Stimulated activated CD4-positive, alpha-beta T cell treated with anti-CD3 and anti-CD28 coated beads, Interleukin-4, amount 100 ng/mL, for 48 hours (primary cell): ENCODE measurements at places on chromosomes 12 and 14.

- no peak for DNase-seq
These were observed 33.3 kb downstream of the ATP2A2 start for GRCh38 chr12:110314308-110314707.

- DNase-seq: no peak
These were observed 33.2 kb downstream of the EGLN3 start for GRCh38 chr14:33917661-33918060.

GRCh38 chr12:99695050-99695449 lies 47.5 kb downstream of the GARIN6 start:
- DNase-seq: no peak

GRCh38 chr14:39956372-39956771 lies 524.1 kb upstream of the FBXO33 start:
- DNase-seq: no peak

DNA sequence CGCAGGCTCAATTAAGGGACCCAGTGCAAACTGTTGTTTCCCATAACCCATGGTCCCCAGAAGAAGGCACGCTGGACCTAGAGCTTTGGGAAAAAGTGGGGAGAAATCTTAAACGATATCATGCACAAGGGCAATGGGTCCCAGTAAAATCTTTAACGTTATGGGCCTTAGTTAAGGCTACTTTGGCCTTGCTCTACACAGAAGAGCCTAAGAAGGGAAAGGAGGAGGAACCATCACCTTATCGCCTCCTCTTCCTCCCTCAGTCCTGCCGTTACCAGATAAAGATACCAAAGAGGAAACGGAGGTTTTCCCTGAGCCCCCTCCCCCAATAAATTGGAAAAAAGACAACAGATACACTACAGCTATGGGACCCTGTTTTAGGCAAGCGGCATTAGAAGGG lies 116.9 kb downstream of the PPHLN1 start:
- DNase-seq: no peak

GRCh38 chr14:99679996-99680395 lies 4.1 kb upstream of the CYP46A1 start:
- DNase-seq: no peak

DNA sequence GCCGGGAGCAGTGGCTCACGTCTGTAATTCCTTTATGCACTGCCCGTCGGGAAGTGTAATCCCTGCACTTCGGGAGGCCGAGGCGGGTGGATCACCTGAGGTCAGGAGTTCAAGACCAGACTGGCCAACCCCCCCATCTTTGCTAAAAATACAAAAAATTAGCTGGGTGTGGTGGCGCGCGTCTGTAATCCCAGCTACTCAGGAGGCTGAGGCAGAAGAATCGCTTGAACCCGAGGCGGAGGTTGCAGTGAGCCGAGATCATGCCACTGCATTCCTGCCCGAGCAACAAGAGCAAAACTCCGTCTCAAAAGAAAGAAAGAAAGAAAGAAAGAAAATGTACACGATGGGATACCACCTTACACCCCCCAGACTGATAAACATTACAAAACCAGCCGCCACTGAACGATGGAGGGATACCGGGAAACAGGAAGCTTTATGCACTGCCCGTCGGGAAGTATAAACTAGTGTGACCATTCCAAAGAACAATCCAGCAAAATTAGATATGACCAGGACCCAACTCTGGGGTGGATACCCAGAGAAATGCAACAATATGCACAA lies 1.1 kb downstream of the ABCD4 start:
- DNase-seq: no peak

DNA sequence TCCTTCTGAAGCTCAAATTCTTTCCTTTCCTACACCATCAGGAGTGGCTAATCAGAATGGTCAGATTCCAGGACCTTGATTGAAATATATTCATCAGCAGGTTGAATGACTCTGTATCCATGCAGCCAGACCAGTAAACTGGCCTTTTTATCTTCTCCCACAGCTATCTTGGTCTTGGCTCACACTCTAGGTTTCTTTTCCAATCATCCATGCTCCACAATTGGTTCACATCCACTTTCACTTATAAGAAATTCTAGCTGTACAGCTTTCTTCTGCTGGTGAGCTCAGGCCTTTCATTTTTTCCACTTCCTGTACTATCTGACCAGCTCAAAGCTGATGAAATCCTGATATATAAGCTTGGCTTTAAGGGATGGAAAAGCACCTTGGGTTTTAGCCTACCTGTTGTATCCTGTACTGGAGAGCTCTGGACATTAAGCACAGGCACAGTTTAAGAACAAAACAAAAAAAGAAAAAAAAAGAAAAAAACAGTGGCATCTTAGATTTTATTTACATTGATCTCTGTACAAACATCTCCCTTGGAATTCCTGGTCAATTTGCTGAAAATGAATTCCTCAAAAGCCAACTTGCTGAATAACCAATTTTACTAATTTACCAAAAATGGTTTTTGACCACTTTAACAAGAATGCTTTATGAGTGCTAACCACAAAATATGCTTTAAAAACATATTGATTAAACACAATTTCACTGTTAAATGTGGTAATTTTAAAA lies 91.6 kb upstream of the PAWR start:
- no peak for DNase-seq

DNA sequence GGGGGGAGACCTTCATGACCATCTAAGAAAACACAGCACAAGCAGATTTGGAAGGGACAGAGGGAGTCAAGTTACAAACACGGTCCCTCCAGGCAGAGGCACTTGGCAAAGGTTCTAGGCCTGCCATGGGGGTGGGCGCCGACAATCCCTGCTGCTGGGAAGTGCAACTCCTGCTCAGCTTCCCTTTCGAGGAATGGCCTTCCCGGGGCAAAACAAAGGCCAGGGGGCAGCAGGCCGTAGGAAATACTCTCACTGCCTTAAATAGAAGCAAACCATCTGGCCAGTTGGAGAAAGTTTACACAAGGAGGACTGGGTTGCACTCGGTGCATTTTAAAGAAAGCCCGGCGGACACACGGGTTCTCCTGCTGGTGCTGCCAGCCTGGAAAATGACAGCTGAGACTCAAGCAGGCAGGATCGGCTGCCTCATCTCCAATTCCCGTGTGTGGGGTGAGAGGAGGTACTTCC lies 65.8 kb downstream of the ITPK1 start:
- no peak for DNase-seq

DNA sequence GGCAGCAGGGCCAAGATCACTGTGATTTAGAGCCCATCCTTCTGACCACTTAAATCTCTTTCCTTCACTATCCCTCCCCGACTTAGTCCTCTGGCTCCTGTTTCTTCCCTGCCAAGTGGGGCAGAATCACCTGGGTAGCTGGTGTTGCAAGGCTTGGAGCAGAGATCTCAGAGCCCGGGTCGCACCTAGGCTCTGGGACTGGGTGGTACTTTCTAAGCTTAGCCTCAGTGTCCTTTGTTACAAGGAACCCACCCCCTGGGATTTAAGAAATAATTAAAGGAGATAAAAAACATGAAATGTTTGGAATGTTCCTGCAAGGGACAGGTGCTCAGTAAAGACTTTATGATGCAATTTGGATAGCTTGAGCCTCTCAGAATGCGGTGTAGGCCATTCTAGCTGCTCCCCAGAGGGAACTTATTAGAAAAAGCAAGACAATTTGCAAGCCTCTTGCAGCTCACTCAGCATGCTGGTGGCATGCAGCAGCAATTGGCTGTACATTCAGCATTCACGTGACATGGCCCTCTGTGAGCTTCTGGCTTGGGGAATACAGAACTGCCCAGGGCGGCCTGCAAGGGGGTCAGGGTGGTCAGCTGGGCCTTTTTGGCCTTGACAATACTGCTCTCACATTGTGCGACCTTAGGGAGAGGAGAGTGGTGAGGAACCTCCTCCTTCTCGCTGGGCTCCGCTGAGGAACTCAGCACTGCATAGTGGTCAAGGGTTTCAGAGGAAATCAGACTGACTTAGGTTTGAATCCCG lies 16.8 kb downstream of the C14orf132 start:
- DNase-seq: no peak

DNA sequence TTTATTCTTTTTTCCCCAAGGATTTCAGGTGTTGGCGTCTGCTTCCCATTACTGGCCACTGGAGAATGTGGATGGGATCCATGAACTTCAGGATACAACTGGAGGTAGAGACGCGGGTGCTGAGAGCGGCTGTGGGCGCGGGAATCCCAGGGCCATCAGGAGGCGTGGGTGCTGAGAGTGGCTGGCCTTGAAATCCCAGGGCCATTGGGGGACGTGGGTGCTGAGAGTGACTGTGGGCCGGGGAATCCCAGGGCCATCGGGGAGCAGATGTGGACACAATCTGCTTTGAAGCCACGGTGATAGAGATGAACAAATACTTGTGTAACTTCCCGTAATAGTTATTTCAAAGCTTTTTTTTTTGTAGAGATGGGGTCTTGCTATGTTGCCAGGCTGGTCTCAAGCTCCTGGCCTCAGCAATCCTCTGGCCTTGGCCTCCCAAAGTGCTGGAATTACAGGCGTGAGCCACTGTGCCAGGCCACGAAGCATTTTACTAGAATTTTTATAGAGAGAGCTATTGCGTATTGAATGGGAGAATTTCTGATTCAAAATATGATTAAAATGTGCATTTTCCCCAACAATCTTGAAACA lies 12.8 kb downstream of the ADGRD1 start:
- DNase-seq: no peak

GRCh38 chr14:51554953-51555352 lies 96.8 kb upstream of the FRMD6 start:
- DNase-seq: no peak

- DNase-seq: no peak
These were observed 136.3 kb upstream of the PLEKHG7 start for GRCh38 chr12:92566448-92567019.

DNA sequence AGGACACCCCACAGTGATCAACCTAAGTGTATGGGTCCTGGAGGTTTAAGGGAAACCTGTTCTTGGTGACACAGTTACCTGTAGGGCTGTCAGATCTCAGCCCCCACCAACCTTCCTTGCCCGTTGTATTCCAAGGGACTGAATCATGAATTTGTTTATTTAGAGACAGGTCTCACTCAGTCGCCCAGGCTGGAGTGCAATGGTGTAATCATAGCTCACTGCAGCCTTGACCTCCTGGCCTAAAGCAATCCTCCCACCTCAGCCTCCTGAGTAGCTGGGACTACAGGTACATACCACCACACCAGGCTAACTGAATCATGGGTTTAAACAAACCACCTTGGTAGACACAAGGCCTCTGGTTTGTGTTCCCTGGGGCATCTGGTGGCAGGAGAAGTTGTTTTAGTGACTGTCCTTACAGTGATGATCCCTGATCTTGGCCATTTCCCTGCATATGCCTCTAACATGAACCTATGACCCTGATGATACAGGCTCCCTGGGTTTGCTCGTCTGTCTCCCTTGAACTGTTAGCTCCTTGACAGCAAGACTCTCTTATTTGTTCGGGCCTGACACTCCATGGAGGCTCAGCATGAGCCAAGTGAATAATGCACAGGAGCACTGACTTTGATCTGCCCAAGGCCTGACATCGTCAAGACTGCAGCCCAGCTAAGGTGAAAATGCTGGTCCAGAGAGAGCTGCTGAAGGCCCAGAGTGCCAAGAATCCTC lies 47.9 kb downstream of the PITPNM2 start:
- DNase-seq: no peak

GRCh38 chr12:55675666-55676065 lies 32.0 kb downstream of the ITGA7 start:
- no peak for DNase-seq

DNA sequence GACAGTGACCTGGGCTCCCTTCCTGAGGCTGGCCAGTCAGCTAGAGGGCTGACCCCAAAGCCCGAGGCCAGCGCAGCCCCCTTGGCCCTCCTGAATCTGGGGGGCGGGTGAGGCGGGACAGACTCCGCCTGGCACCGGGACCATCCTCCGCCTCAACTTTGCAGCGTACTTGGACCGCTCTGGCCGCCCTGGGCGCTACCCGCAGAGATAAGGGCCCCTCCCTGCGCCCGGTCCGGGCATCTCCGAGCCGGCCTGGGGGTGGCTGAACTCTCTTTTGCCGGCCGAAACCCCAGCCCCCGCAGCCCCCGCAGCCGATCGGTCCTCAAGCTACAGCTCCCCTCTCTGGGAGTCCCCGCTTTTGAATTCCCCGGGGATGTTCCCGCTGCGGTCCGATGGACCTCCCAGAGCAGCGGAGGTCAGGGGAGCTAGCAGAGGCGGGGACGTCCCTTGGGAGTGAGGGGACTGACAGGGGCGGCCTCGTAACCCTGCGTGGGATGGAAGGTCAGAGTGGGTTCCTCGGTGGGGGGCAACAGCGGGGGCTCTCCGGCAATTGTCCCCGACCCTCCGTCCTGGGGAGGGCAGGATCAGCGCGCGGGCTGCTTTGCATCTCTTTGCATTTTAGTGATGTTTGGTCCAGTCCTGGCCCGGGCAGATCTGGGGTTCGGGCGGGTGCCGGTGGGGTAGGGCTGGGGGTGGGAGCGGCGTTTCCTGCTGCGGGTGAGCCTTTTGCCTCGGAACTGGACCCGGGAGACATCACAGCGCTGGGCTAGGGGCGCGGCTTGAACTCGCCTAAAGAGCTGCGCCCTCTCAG lies at the start of gene CRIP1:
CRIP1 (plus strand) TSS at position 724 of the 811 bp plus-strand sequence. CDS start 374 bp downstream, outside the sequence.
- no peak for DNase-seq

DNA sequence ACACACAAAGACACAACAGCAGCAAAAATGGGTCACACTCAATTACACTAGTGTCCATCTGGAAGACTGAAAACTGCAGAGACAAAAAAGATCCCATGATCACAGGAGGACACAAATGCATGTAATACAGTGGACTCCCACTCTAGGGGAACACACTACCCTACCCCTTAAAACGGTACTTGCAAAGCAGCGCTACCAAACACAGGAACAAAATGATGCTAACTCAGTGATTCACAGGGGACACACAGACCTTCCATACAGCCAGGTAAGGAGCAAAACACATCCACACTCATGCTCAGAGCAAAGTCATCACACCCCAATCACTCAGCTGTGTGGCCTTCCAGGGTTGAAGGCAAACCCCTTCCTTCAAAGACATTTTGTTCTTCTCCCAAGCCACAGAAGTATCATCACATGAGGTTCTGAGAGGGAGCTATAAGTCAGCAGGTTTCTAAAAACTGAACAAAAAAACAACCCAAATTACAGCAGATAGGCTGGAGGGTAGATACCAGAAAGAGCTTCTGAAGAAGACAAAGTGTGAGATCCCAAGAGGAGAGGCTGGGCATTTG lies 14.8 kb downstream of the SMUG1 start:
- DNase-seq: no peak

- no peak for DNase-seq
These were observed 23.8 kb upstream of the DICER1 start for GRCh38 chr14:95180966-95181741.

DNA sequence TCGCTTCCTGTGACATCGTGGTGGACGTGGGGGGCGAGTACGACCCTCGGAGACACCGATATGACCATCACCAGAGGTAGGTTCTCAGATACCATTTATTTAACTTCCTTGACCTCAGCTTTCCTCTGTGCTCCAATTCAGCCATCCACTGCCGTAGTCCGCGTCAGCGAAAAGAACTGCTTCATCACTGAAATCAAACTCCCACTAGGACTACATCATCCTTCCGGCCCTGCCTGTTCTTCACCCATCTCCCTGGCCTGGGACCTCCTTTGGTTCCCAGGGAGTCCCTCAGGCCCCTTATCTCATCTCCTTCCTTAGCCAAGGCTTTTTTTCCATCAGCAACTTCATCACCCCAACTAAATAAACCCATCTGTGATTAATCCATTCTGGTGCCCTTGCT lies 692 bp downstream of the MYG1 start:
- DNase-seq: no peak
